Hematopoietic multipotent progenitor cell treated with erythropoietin and hydrocortisone succinate and interleukin-3 and kit ligand, for 15 days (in vitro differentiated cells): ENCODE measurements at places on chromosomes 1 and 21.

- DNase-seq, result no peak
These were observed 264.0 kb downstream of the CTH start for GRCh38 chr1:70674941-70675685.

DNA sequence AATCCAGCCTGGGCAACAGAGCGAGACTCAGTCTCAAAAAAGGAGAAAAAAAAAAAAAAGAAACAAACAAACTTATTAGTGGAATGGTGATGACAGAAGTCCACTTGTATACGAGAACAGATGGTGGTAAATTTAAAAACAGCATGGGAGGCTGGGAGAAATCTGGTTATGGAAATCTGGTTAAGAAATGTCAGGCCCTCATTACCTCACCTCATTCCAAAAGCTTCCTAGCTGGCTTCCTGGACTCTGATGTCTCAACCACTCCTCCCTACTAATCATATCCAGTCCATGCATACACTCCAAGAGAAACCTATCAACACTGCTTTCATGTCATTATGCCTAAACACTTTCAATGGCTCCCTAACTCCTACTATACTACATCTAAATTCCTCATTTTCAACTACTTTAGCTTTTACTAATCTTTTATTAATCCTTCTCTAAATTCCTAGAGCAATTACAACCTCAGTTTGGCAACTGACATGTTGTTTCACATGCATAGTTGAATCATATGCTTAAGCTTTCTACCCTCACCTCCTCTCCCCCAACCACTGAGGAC, 52.9 kb downstream of the FOXJ3 start:
- no peak for DNase-seq

DNA sequence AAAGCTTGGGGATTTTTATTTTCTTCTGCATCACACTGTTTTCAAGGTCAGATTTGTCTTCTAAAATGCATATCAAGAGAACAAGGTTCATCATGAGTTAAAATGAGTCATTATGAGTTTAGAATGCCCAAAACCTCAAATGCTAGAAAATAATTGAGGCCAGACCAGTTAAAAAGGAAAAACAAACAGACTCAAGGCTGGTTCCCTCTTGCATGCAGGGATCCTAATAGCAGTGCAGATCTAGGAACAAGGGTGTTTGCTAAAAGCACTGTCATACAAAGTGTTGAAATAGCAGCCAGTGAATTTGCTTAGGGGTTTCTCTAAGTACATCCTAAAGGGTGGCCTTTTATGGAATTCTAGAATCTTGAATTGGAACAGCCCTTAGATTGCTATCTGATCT, 15.3 kb downstream of the BEND5 start:
- no peak for DNase-seq

DNA sequence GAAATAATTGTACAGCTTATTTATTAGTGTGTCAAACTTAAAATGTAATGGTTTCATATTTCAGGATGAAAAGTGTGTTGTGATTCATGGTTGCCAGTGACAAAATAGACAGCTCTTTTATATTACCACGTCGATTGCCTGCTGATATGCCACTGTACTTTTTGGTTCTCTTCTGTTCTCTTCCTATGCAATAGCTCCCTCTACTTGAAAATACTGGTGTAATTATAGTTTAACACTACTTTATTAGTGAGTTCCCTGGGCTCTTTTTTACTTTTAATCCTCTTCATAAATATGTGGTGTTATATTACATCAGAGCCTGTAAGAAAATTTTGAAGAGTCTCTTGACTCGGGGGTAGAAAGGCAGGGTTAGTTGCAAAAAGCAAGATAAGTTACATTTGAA, 111.3 kb downstream of the PATJ start:
- no peak for DNase-seq

DNA sequence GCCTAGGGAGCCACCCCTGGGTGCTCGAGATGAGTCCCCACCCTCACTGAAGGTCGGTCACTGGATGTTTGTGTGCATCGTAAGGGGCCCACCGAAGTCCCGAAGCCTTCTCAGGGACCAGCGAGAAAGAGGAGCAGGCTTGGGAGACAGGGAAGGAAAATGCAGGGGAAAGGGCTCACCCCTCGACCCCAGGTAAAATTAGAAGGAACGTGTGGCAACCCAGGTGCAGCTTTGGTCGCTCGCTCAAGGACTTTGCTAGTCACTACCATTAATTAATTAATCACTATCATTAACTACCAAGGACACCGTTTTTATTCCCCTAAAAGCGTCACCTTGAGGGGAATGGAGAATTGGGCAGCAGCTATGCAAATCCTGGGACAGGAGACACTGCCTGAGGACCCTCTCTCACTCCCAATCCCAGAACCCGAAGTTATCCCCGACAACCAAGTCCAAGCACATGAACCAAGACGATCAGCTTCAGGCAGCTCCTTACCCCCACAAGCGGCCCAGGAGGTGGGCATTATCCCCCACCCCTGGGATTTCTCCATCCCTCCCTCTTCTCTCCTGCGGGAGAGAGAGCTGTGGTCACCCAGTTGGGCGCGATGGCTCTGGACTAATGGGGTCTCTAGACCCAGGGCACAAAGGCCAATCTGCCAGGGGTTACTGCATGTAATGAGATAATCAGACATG, 4.2 kb upstream of the SIM2 start:
- no peak for DNase-seq

- no peak for DNase-seq
These were observed 191.8 kb downstream of the ZNF326 start for GRCh38 chr1:90186506-90187322.

DNA sequence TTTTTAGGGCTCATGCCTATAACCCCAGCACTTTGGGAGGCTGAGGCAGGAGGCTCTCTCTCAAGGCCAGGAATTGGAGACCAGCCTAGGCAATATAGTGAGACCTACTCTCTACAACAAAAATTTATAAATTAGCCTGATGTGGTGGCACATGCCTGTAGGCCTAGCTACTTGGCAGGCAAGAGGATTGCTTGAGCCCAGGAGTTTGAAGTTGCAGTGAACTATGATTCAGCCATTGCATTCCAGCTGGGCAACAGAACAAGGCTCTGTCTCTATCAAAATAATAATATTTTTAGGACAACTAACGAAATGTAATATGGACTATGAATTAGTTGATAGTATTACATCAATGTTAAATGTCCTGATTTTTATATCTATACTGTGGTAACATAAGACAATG, 68.8 kb upstream of the ARID1A start:
- no peak for DNase-seq
